ENCODE measurements at places on chromosomes 11 and 22.

- DNase-seq, result no peak
Measured at GRCh38 chr11:64400102-64400501, 41.1 kb downstream of the RPS6KA4 start.

- no peak for DNase-seq
Measured at GRCh38 chr11:120058931-120059330, 79.0 kb downstream of the TRIM29 start.

DNA sequence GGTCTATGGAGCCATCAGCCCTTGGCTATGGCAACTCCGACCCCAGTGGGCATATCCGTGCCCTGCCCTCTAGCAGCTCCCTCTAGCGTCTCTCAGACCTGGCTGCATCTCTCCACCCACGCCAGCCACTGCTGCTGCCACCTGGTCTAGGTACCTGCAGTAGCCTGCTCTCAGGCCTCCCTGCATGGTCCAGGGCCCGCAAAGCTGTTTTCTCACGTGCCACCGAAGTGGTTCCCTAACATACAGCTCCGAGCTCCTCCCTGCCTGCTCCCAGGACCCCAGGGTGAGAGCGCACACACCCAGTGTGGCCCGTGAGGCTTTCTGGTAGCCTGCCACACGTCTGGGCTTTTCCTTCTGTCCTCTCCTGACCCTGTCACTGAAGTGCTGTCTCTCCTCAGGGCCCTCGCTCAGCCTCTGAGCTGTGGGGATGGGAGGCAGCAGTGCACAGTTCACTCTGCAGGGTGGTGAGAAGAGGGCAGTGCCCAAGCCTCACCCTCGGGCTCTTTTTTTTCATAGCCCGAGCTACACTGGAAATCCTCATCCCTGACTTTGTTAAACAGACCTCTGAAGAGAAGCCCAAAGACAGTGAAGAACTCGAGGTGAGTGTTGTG is 14.3 kb downstream of the DGCR8 start:
- no peak for DNase-seq

DNA sequence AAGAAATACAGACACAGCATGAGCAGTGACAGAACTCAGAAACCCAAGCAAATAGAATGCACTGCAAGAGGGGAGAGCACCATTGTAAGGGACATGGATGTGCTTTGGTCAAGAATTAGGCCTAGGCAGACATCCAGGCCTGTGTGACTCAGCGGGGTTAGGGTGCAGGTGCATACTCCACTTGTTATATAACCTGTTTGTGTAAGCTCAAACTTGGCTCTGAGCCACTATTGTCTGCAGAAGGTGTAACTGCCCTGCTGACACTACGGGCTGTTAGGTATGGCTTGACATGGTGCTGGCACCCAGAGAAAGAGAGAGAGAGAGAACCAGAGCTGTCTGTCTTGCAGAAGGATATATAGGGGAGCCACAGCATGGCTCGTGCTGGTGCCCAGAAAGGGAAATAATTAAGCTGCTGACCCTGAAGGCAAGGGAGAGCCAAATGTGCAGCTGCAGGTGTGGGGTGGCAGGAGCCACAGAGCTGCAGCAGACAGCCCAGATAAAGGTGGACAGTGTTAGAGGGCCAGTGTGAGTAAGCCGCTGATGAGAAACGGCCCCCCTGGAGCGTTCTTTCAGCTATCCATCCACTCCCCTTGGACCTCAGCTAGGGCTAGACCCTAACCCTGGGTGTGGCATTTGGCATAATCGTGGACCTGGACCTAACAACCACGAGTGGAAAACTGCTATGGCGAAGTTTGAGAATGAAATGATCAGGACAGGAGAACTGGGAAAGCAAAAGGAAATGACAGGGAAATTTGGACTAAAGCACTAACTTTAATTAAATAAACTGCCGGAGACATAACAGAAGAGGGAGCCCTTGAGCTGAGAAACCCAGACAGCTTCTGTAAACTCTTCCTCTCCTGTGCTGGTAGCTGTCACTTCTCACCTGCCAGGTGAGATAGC is 253.0 kb upstream of the CCDC179 start:
- DNase-seq, result peak; percentile 25

DNA sequence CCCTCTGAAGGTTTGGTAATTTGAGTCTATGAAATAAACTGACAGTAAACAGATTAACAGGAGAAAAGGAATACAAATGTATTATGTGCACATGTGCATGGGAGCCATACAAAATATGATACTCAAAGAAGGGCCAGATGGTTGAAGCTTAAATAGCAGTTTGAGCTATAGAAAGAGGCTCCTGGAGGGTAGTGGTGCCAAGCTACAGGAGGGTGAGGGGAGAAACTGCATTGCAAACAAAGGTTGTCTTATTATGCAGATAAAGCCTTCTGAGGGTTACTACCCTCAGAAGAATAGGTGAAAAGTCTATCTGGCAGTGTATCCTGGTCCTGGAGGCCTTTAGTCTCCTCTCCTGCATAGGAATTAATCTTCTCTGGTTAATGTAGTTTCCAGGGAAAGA is 267.3 kb upstream of the MPPED2 start:
- no peak for DNase-seq

DNA sequence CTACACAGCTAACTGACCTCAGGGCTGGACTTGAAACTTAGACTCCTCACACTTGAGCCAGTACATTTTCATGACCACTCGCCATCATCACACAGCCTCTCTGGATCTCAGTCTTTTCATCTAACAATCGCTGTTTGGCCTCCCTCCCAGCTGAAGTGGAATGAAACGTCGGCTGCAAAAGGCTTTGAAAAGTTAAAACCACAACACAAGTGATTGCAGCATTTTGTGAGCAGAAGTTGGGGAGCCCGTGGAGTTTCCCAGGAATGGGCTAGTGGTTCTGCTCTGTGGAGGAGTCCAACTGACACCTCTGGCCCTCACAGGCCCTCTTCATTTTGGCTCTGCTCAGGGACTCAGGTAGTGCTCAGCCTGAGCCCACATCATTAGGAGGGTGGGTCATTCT is 35.9 kb upstream of the TRIM29 start:
- DNase-seq, result no peak

DNA sequence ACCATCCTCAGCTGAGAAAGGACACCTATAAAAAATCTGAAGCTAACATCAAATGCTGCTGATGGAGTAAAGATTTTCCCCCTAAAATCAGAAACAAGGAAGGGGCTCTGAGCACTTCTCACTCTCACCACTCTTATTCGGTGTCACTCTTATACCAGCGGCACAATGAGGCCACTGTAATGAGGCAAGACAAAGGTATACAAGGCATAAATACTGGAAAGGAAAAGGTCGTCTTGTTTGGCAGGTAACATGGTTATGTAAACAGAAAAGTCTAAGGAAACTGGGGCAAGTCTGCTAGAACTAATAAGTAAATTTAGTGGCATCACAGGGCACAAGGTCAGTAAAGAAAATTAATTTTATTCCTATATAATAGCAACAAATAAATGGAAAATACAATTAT is 8.1 kb upstream of the MOB2 start:
- no peak for DNase-seq

DNA sequence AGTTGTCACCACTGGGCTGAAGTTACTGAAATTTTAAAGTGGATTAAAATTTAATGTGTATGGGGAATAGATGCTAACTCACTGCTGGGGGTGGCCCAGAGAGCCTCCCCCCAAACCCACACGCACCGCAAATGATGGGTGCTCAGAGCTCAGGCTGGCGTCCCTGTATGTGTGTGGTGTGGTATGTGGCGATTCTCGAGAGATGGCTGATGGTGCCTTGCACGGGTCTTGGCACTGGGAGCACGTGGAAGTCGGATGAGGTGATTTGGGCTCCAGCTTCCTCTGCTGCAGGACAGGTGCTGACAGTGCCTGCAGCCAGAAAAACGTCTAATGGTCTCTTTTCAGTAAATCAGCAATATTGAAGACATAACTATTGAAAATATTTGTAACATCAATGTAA is 1473.3 kb downstream of the TBC1D22A start:
- DNase-seq, result no peak

DNA sequence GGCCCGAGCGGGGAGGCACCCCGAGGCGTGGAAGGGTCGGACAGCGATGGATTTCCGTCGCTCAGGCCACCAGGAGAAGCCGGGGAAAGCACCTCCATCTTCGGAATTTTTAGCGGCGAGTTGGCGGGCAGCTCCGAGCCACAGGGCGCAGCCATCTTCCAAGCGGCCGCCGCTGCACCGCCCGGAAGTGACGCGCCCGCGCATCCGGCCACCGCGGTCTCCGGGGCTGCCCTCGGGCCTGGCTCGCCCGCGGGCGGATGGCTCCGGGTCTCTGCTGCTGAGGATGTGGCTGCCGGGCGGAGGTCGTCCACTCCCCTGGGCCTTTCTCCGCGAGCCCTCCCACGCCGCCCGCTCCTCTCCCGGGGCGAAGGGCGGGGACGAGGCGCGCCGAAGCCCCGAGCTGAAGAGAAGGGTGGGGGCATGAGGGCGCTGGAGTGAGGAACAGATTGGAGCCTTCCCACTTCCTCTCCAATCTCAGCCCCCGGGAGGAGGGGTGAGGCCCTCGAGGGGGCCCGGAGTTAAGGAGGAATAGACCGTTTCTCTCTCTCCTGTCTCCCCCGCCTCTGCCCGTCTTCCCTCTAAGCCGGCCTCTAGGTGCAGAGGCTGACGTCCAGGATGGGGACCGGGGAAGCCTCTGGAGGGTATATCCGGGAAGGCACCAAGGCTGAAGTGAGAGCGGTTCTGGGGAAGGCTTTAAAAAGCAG is at the start of gene MSANTD2:
TSS of gene MSANTD2 (minus strand) at position 181 of the 704 bp plus-strand sequence. CDS start at position 155, 26 bp downstream.
- peak; percentile 86 for DNase-seq

GRCh38 chr22:40922484-40923303 is 28.5 kb upstream of the RBX1 start:
- peak; percentile 71 for DNase-seq

DNA sequence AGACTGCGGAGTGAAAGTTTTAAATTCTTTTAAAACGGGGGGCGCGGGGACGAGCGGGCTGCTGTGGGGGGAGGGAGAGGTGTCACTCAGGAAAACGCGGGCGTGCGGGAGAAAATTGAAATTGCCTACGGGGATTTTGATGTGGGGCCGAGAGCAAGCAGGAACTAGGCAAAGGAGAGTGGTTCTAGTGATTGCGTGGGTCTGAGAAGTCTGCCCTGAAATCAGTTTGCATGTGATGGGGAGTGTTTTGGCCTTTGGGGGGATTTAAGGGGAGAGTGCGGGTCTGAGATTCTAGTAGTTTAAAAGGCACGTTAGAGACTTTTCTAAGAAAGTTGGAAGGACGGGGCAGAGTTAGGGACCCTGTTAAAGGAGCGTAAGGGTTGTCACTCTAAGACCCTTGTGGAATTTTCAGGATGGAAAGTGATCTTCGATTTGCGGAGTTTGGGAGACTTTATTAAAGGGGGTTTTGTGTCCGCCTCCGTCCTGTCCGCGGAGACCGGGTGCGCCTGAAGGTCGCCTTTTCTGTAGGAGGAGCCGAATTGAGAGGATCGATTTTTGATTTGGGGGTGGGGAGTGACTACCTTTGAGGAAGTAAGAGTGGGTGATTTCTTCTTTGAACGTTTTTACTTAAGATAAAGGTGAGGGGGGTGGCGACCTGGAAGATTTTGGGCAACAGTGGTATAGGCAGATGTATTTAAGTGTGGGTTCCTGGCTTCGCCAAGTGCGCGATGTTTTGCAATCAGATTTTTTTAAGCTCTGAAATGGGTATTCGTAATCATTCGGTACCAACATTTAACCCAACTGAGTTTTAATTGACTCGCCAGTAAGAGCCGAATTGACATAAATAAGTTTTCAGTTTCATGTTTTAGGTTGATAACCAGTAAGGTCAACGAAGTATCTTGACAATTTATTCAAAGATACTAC is 1.1 kb downstream of the EED start:
- peak; percentile 62 for DNase-seq

- DNase-seq, result no peak
Measured at GRCh38 chr11:73391665-73392064, 15.5 kb downstream of the RELT start.

- no peak for DNase-seq
Measured at GRCh38 chr11:1447845-1448825, 38.4 kb downstream of the MOB2 start.

DNA sequence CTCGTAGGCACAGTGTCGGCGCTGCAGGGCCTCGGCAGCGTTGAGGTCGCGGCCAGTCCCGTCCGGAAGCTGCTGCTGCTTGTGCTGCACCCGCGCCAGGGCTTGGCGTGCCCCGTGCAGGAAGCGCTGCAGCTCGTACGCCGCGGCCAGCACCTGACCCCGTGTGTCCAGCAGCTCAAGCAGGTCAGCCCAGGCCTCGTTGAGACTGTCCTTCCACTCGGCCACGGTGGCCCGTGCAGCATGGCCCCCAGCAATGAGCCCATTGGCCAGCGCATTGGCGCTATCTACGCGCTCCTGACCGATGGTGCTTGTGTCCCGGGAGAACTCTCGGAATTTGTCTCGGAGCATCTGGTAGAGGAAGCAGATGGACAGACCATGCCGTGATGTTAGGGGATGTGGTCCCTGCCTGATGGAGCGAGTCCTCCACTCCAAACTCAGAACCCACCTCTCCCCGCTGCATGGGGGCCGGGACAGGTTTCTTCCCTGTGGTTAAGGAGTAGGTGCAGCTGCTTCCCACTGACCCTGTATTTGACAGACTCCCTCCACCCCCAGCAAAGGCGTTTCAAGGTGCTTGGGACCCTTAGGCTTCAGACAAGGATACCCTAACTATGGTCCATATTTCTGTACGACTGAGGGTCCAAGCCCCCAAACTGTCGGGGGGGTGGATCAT is 13.8 kb upstream of the RBM4B start:
- no peak for DNase-seq

DNA sequence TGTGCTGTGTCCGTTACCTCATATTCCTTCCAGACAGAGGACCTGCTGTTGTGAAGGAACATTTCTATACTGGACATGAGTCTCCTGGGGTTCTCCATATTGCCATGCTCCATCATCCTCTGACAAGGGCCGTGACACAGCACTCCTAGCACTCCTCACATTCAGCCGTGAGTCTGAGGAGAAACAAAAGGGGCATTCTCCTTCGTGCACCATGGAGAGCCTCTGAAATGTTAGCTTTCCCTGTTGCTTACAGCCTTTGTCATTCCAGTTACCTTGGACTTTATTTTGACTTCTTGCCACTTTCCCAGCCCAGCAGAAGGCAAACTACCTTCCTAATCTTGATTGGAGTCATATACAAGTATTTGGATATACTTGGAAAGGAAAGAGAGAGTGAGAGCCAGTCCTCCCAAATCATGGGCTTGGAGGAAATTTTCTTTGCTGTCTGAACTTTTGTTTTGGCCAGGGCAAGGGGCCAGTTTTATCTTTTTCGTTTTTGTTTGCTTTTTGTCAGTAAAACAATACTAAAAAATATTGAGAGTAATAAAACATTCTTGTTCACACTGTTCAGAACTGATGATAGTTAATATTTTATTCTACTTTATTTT is 29.1 kb upstream of the TECTA start:
- DNase-seq, result no peak

DNA sequence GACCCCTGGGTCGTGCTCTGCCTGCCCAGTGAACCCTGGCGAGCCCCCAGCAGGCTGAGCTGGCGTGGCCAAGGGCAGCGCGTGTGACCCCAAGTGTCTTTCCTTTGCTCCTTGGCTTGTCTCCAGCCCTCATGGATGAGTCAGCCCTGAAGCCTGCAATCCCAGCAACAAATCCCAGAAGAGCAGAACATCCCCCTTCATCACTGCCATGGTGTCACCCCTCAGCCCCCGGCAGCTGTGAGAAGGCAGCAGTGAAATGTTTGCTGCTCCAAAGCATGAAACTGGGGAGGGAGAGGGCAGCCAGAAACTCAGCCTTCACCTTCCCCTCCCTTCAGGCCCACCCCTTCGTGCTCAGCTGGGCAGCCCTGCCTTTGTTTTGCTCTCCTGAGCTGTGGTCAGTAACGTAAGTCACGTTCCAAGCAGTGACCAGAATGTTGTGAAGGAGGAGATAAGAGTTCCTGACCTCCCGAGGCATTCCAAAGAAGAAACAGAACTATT is 29.8 kb downstream of the ADAMTS15 start:
- DNase-seq, result no peak

GRCh38 chr11:85977751-85978160 is 91.1 kb downstream of the PICALM start:
- no peak for DNase-seq

- DNase-seq, result no peak
Measured at GRCh38 chr11:3215346-3216026, 3.1 kb downstream of the MRGPRG start.

Measured in activated CD4-positive, alpha-beta T cell treated with anti-CD3 and anti-CD28 coated beads, Interleukin-2, Interleukin-6, amounts not matched to agents 100 ng/mL and 50 ng/mL, durations not matched to agents 16 hours and 8 hours (primary cell).